ENCODE measurements at places on chromosomes 1 and 21.

- no peak for DNase-seq
Measured at GRCh38 chr1:12544992-12545391, 73.0 kb downstream of the DHRS3 start.

DNA sequence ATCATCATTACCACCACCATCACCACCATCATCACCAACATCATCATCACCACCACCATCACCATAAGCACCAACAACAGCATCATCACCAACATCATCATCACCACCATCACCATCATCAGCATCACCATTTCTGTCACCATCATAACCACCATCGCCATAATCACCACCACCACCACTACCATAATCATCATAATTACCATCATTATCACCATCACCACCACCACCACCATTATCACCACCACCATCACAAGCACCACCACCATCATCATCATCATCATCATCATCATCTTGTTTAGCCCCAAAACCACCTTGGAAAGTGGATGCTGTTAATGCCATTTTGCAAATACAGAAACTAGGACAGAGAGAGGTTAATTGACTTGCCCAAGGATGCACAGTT, 22.5 kb downstream of the CAMK2N1 start:
- DNase-seq, result no peak

DNA sequence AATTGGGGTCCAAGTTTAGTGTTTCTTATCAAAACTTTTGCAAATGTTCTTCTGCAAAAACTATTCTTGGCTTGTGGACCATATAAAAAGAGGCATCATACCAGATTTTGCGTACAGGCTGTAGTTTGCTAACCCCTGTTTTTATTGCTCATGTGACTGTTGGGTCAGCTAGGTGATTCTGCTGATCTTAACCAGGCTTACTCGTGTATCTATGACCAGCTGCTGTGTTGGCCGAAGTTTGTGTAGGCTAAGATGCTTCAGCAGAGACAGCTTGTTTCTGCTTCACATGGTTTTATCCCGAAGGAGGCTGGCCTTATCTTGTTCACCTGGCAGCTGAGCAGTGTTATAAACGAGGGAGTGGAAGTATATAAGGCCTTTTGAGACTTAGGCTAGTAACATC, 38.2 kb downstream of the POU2F1 start:
- DNase-seq, result peak; percentile 8

DNA sequence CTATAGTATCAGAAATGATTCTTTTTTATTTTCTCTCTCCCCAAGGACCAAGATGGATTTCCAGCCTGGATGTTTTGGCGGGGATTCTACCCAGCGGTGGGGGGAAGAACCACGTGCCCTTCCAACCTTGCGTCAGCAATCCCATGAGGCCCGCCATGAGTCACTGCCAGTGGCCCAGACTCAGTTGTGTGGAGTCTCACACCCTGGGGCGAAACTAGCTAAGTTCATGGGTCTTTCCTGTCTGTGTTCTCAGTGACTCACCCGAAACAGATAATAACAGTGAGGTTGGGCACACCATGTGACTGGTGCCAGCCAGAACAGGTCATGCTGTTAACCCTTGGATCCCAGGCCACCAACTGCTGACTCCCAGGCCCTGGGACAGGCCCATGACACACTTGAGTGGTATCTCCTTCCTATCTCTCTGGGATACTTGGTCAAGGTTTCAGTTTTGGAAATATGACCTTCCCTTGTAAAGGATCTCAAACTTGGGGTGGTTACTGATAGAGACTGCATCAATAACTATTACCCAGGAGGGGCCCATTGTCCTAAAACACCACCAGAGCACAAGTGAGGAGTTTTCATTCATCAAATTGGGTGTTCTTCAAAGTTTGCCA, 98.0 kb upstream of the DUSP10 start:
- no peak for DNase-seq

All from WERI-Rb-1 (cell line).